ENCODE measurements at places on chromosomes 5 and 9. TPM values are rescaled to one million over a fixed set of nuclear protein-coding genes. Genes with fewer than 3 reads are reported as not detected.
A peak's percentile ranks its signal among the peaks of the same experiment; 100 is the strongest.

DNA sequence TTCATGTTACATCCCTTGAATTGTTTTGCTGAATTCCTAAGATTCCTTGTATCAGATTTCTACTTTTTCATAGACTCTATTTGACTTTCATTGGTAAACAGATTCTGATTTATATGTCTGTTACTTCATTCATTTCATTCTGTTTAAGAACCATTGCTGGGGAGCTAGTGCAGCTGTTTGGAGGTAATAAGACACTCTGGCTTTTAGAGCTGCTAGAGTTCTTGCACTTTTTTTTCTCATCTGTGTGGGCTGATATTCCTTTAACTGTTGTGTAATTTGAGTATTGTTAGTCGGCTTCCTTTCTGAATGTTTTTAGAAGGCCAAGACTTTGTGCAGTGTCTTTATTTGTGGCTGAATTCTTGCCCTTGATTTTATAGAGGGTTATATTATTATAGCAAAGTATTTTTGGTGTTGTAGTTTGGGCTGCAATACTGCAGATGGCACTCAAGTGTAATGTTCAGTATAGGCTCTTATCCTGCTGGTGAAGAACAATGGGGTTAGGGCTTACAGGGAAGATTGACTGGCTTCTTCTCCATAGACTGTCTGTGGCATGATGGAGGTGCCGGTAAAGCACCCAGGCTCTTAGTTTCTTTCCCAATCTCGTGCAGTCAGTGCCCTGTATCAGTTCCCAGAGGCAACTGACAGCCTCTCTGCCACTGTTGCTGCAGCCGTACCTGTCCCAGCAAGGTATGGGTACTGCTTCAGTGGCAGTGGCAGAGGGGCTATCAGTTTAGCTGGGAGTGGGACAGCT is 162.2 kb downstream of the OXCT1 start:
- DNase-seq = no peak

GRCh38 chr9:3936520-3937235 is 363.2 kb downstream of the GLIS3 start:
- DNase-seq = no peak

- no peak for DNase-seq
These were observed 14.5 kb downstream of the SLC6A18 start for GRCh38 chr5:1239505-1240251.

DNA sequence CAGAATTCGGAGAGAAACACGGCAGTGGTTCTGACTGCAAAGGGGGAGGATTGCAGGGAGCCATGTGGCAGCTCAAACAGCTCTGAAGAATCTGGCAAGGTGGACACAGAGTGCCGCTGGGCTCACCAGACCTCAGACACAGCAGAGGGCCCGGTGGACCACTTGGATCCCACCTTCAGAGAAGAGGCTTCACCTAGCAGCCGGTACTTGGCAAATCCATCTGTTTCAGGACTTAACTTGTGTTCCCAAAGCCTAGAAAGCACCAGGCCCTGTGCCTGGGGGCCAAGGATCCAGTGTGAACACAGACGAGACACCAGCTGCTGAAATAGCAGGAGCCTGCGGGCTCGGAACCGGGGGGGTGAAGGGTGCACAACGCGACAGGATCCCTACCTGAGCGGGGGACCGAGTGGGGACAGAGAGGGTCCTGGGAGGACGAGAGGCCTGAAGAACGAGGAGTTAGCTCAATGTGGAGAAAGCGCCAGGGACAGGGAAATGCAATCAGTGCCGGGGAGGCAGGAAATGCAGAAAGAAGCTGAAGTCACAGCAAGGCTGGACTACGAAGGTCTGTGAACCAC is 44.6 kb downstream of the BTNL9 start:
- no peak for DNase-seq

DNA sequence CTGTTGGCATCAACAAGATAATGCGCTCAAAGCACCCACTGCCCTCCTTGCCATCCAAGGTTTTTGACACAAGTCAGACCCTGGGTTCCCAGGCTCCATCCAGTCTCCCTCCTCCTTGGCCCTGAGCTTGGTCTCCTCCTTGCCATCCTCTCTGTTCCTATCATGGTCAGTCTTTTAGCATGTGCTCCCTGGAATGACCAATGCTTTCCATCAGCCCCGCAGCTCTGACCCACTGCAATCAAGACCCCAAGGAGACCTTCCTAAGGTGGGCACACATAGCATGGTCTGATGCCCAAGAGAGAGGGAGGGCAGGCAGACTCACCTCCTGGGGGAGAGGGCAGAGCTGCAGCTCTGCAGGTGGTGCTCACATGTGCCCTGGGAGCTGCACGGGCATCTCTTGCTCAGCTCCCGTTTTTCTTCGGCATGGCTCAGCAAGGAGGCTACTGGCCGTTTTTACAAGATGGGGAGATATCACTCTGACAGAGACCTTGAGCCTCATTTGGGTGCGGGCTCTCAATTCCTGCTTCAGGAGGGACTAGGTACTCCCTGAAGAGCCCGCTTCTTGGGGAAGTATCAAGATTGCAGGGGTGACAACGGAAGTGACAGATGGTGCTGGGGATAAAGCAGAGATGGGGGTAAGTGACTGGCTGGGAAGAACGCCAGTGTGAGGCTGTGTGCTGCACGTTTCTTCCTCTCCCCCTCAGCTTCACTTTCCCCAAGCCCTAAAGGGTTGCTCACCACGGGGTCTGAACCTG is 3.3 kb downstream of the SEPTIN8 start:
- DNase-seq = no peak

GRCh38 chr5:77912721-77913120 is 136.6 kb upstream of the TBCA start:
- no peak for DNase-seq

GRCh38 chr9:90556897-90557675 is 85.5 kb downstream of the DIRAS2 start:
- DNase-seq = no peak

DNA sequence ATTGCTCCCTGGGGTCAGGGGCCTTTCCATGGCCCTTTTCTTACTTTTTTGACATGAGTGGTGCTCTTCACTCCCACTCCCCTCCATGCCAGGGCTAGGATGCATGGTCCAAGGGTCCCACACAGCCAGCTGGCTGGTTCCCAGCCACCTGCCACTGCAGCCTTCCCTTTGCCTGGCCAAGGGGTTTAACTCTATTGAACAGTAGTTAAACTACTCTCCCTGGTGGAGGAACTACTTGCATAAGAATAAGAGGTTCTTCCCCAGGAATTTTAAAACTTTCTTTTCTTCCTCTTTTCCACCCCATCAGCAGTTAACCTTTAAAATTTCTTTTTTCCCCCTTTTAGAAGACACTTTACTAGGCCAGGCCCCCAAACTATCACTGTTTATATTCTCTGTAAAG is 1532.8 kb upstream of the ACO1 start:
- DNase-seq = no peak

DNA sequence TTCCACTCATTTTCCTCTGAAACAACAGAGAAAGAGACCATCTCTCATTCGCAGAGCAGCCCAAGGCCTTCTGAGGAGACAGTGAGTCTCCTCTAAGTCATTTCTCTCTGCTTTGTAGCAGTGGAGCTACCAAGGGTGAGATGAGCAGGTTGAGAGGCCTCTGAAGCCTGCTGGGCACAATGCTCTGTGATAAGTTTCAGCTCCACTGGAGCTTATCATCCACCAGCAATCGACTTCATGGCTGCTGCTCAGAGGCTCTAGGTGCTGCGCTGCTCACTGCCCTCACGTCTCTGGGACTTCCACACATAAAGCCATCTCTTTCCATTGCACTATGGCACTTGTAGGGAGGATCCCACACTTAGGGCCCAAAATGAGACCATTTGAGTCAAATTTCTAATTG is 96.3 kb downstream of the CMYA5 start:
- DNase-seq = no peak

DNA sequence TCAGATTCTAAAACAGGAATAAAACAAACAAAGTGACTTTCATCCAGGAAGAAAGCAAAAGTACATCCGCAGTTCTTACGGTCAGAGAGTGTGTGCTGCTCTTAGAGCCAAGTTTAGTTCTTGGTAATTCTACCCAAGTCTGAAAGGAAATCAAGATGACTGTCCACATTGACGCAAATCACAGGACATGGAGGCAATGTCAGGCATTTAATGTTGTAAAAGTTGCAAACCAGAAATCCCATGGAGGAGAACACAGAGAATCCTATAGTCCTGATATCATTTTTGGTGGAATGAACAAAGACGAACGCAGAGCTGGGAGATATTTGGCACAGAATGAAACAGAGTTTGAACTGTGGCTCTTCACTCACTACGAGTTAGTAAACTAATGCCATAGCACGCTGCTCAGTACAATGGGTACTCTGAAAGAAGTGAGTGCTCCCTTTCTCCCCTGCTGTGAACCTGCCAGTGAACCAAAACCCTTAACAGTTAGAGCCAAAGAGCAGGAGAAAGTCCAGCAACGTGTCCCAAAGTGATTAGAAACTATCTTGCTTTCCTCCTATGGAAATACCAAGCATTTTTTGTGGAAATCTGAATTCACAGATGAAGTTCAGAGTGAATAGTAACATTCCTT is 74.3 kb downstream of the MUSK start:
- DNase-seq = no peak

GRCh38 chr5:181243564-181244343 is at the start of gene RACK1:
Gene RACK1, minus strand, starts transcription at chr5:181243906. Its CDS starts 106 bp downstream, at chr5:181243800.
- peak; percentile 84 for DNase-seq

DNA sequence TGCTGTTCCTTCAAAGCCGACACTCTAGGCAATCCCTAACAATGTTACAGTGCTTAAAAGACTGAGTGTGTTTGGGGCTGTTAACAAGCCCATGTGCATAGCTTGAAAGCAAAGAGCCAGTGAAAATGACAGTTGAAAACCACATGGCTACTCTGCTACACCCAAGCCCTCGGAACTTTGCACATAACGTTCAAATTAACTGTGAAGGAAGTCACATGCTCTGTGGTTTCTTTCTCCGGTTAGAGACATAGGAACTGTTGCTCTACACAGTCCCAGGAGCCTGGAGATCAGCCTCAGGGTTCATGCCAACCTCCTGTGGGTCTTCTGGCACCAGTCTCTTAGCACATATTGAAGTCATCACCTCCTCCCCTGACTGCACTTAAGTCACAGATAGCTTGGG is 51.1 kb downstream of the C9orf152 start:
- no peak for DNase-seq

The DRD1 gene
- not detected for total RNA-seq

The IFNA21 gene
- not detected for total RNA-seq

The CDC14B gene
- 30.5 TPM for total RNA-seq

The PCDHGB2 gene
- 1.5 TPM for total RNA-seq

The FRMD3 gene
- 2.3 TPM for total RNA-seq

The CLINT1 gene
- 53.8 TPM for total RNA-seq

The LRRC19 gene
- total RNA-seq = not detected
